NCI-H526 (cell line): ENCODE measurements at places on chromosomes 1 and 21.

- no peak for DNase-seq
These were observed 16.1 kb downstream of the HSF2BP start for GRCh38 chr21:43643193-43643592.

- DNase-seq, result no peak
These were observed 126.7 kb upstream of the KRTAP19-8 start for GRCh38 chr21:31164713-31165694.

- DNase-seq, result no peak
These were observed 40.9 kb upstream of the DAB1 start for GRCh38 chr1:57464756-57465155.

- DNase-seq, result no peak
These were observed 99.1 kb downstream of the PTBP2 start for GRCh38 chr1:96820671-96821070.
